ENCODE measurements at places on chromosomes 5 and 9.

DNA sequence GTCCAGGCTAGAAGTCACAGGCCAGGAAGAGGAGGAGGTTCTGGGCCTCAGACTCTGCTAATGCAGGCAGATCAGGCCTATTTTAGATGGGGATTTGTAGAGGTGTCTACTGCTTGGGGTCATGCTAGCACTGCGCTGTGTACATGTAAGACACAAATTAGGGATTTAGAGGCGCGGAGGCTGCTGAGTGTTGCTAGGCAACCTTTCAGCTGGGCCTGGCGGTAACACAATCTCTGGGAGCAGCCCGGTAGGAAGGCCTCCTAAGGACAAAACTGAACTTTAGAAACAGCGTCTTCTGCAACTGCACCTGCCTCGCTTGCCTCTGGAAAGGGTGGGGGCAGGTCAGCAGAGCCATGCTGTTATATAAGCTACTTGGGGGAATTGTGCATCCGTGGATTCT is 147.9 kb downstream of the MACROH2A1 start:
- DNase-seq: no peak

DNA sequence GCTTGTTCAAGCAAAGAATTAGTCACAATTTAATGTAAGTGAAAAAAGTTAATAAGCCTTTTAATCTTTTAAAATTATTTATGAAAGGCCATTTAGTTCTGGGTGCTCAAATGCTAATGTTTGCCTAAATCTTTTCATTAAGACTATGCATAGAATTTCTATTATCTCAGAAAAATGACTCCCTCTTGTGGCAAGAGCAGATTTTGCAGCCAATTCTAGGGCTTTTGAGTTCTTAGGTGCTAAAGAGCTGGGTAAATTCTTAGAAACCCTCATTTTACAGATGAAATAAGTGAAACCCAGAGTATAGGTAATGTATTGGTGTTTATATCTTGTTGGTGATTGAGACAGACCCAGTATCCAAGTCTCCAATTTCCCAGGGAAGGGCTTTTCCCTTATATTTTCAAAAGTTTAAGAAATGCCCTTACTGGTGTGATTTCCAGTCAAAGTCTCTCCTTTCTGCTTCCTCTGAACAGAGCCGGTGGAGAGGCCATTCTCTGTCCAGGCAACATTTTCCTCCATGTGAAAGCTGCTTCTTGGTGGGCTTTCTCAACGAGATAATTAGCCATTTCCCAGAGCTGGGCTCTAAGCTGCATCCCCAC is 24.1 kb upstream of the PCSK5 start:
- no peak for DNase-seq

- DNase-seq: no peak
Observed at GRCh38 chr5:33008751-33009418, 297.8 kb downstream of the NPR3 start.

GRCh38 chr9:128098297-128099230 is 29.0 kb downstream of the PTGES2 start:
- no peak for DNase-seq

DNA sequence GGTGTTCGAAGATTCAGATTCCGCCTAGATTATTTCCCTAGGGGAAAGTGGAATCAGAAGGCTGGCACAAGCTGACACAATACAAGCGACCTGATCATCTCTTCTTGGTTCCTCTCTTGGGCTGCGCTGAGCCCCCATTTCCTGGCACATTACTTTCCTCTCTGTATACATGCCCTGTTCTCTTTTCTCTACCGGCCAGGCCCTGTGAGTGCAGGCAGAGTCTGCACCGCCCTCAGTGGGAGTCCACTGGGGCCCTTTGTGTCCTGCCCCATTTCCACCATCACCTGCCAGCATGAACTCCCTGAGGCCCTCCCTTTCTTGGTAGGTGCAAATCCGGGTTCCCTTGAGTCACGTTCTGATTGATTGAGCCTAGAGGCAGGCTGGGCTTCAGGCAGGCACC is 287.9 kb downstream of the MSX2 start:
- DNase-seq: no peak

GRCh38 chr5:158810615-158811014 is 289.1 kb downstream of the EBF1 start:
- no peak for DNase-seq

DNA sequence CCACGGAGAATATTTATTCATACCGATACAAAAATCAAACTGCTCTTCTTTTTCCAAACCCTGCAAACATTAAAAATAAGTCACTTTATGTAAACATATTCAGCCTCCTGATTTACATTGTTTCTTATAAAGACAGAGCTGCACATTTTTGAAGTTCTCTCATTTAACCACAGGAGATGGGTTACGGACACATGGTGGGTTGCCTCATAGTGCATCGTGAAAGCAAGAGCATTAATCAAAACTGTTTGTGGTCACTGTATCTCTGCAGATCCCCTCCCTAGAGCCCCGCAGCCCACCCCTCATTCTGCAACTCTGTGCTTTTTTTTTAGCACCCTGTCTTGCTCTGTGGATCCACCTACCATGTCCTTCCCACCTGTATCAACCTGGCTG is 43.3 kb upstream of the EQTN start:
- DNase-seq: no peak

- DNase-seq: no peak
Observed at GRCh38 chr5:156815988-156816599, 34.0 kb upstream of the PPP1R2B start.

DNA sequence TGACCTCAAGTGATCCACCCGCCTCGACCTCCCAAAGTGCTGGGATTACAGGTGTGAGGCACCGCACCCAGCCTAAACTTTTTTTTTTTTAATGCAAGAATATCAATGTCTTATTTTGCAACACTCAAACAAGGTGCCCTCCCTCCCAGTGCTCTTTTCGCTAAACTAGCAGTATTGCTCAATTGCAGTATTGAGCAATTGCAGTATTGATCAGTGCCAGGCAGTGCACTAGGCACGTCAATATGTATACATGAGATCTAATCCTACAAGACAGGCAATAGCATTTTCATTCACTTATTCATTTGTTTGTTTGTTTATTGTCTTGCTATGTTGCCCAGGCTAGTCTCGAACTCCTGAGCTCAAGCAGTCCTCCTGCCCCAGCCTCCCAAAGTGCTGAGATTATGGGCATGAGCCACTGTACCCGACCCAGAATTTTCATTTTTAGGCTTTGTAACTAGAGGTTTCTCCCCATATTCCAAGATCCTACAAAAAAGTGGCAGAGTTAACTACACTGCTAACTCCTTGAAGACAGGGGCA is 94.5 kb downstream of the TTLL11 start:
- DNase-seq: no peak

GRCh38 chr9:91680998-91681397 is 257.4 kb upstream of the NFIL3 start:
- DNase-seq: no peak

GRCh38 chr5:31193591-31194467 is at the start of gene CDH6:
TSS of gene CDH6 (plus strand) at chr5:31193686. CDS start at chr5:31267474, 73,788 bp downstream.
- no peak for DNase-seq

- DNase-seq: no peak
Observed at GRCh38 chr5:133994297-133994989, 10.3 kb downstream of the VDAC1 start.

DNA sequence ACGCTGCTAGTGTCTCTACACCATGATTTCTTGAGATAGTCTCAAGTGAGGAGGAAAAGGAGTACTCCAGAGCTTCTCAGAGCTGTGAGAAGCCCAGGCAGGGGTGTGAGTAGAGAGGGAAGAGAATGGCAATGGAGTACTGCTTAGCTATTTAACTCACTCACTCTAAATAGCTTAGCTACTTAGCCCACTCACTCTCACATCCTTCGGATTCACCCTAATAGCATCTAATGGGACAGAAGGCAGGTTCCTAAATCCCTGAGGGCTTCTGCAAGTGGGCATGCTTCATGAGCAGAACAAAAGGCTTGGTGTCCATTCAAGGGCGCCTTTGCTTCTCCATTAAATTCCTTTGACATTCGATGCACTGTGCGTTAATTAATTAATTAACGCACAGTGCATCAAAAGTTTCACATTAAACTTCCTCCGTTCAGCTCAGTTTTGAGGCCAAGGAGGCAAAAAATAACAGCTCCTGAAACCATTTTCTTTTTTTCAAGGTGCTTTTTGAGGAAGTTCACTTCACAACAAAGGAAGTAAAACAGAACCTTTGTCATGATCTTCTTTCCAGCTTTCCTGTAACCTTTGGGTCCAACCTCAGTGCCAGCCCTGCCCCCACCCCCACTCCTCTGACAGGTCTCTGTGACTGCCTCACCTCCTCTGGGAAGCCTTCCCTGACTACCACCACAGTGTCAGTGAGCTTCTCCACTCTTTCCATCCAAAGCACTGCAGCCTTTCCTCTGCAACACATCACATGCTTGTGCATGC is 294.0 kb downstream of the SEC61B start:
- no peak for DNase-seq

- DNase-seq: no peak
Observed at GRCh38 chr5:3604501-3604900, 8.9 kb downstream of the IRX1 start.

- DNase-seq: no peak
Observed at GRCh38 chr9:3515405-3515804, 10.4 kb downstream of the RFX3 start.

GRCh38 chr9:86614871-86615849 is 260.9 kb upstream of the TUT7 start:
- no peak for DNase-seq

- DNase-seq: no peak
Observed at GRCh38 chr5:159017786-159018185, 81.9 kb downstream of the EBF1 start.

DNA sequence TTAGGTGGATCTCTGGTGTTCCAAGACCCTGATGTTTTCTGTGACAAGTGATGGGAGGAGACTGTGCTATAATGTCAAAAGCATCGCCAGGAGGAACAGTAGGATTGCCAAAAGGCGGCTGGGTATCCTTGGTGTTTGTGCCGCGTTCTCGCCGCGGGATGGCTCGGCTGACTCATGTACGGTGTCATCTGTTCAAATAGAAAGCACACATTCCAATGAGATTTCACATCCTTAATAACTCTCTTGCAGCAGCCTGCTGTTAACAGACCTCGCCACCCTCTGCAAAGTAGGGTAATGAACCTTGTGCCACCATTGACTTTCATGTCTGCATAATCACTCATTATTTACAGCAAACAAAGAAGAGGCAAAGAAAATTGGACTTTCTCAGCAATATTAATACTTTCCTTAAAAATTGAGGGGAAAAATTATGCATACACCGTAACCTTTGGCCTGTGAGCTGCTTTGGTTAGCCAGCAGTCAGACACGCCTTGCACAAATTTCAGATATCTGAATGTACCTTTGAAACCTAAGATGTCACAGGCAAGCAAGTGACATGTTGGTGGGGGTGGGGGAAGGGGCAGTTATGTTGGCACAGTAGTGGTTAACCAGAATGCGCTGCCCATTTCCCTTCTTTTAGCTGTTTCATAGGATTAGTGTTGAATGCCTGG is 289.4 kb downstream of the EFNA5 start:
- DNase-seq: no peak

DNA sequence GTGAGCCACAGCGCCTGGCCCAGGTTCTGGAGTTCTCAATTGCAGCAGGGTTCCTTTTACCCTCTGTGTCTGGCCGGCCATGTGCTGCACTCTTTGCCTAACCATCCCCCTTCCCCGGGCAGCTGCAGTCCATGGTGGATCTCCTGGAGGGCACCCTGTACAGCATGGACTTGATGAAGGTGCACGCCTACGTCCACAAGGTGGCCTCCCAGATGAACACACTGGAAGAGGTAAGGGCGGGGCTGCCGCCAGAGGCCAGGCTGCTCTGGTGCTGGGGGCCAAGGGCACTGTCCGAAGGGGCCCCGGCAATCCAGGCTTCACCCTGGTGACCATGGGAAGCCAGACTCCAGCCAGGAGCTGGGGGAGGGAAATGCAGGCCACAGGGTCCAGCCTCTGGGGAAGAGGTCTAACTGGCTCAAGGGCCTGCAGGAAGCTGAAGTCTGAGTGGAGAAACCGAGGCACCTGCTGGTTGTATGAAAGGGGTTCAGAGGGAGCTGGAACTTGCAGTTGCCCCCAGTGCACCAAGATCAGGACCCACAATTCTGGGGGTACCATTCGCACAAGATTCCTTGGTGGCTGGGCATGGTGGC is 18.1 kb downstream of the OLFML2A start:
- DNase-seq: no peak

DNA sequence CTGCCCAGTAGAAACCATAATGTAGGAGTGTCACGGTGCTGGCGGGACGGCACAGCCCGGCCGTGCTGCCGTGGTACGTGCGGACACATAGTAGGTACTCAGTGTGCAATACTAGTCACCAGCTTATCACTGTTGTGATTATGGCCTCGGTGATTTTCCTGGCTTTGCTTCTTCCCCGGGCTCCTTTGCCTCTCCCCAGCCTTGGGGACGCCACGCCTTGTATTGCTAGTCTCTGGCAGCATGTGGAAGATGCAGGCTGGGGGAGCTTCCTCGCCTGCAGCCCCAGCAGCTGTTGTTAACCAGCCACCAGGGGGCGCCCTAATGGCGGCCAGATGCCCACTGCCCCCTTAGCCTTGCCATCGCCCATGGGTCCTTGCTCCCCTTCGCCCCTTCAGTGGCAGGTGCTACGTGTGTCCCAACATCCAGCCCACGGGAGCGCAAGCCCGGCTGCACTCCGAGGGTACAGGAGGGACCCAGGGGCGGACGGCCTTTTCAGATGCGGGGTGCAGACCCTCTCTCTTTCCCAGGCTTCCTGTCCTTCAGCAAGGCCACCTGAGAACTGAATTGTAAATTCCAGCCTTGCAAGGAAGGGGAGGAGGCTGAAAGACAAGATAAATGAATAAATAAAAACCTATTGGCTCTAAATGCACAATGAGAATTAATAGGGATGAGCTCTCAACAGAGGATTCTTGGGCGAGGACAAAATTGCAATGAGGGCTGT is 8.0 kb downstream of the NTNG2 start:
- DNase-seq: no peak

GRCh38 chr5:143605403-143606005 is 202.0 kb upstream of the NR3C1 start:
- DNase-seq: no peak

- no peak for DNase-seq
Observed at GRCh38 chr9:3887221-3887653, 361.4 kb upstream of the RFX3 start.

- DNase-seq: no peak
Observed at GRCh38 chr5:2205596-2206226, 323.0 kb upstream of the IRX4 start.

DNA sequence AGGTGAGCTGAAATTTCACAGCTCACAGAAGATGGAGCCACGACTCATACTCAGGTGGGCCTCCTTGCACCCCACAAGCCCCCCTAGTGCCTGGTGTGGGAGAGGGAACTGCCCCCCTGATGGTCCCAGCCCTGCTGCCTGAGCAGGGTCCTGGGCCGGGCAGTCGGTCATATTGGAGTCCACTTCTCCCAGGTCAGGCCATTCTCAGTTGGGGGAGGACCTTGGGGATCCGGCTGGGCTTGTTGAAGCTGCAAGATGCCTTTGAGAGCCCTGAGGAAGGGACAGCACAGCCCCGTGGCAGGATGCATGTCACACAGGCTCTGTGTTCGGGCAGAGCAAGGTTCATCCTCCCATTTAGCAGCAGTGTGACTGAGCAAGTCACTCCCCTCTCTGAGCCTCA is 56.6 kb downstream of the ERGIC1 start:
- no peak for DNase-seq

- no peak for DNase-seq
Observed at GRCh38 chr5:24376210-24376609, 268.6 kb downstream of the CDH10 start.

GRCh38 chr5:60510663-60511062 is 189.3 kb downstream of the DEPDC1B start:
- DNase-seq: no peak

GRCh38 chr9:111102793-111103464 is 64.7 kb upstream of the LPAR1 start:
- DNase-seq: no peak

Data from stimulated activated CD8-positive, alpha-beta memory T cell treated with anti-CD3 and anti-CD28 coated beads, Interleukin-4, amount 100 ng/mL, for 1 hour (primary cell).